ENCODE measurements at places on chromosomes 5 and 9.

DNA sequence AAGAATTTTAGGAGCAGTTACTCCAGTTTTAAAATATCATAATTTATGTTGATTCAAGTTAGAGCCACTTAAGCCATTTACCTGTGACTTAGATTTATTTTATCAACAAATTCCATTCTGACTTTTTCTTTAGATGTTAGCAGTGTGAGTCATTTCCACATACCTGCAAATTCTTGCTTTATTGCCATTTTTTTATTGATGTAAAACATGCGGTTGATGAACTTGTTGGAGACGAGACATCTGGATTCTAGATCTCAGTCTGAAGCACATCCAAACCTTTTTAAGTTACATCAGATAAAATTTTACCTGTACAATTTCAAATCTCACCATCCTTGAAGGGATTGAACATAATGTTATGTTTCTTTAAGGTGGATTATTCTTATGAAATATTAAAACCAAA lies 240.9 kb downstream of the IRX1 start:
- DNase-seq, result no peak

DNA sequence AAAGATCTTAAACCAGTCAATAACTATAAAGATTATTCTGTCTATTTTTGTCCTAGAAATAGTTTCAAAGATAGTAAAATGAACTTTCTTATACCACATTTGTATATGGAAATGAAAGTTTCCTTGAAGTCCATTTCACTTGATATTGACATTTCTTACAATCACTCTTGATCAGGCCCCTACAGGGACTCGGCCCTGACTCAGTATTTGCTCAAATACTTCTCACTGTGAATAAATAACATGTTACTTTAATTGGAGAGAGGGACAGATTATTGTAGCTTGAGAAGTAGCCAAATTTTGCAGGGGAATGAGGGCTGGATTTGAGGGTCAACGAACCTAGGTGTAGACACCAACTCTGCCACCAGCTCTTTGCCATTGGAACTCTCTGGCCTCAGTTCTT lies 25.6 kb upstream of the SMARCA2 start:
- DNase-seq, result no peak

DNA sequence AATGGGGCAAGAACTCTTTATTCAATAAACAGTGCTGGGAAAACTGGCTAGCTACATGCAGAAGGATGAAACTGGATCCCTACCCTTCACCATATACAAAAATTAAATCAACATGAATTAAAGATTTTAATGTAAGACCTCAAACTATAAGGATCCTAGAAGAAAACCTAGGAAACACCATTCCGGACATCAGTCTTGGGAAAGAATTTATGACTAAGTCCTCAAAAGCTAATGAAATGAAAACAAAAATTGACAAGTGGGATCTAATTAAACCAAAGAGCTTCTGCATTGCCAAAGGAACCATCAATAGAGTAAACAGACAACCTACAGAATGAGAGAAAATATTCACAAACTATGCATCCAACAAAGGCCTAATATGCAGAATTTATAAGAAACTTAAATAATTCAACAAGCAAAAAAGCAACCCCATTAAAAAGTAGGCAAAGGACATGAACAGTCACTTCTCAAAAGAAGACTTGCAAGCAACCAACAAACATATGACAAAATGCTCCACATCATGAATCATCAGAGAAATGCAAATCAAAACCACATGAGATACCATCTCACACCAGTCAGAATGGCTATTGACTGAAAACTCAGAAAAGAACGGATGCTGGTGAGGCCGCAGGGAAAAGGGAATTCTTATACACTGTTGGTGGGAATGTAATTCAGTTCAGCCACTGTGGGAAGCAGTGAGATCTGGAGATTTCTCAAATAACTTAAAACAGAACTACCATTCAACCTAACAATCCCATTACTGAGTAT lies 104.3 kb upstream of the MAP3K1 start:
- DNase-seq, result no peak

GRCh38 chr5:178801021-178801420 lies 58.7 kb upstream of the ZNF354B start:
- DNase-seq, result no peak
